ENCODE measurements at places on chromosomes 1 and 21.

GRCh38 chr1:61498342-61498741 lies 226.6 kb downstream of the TM2D1 start:
- DNase-seq, result no peak

DNA sequence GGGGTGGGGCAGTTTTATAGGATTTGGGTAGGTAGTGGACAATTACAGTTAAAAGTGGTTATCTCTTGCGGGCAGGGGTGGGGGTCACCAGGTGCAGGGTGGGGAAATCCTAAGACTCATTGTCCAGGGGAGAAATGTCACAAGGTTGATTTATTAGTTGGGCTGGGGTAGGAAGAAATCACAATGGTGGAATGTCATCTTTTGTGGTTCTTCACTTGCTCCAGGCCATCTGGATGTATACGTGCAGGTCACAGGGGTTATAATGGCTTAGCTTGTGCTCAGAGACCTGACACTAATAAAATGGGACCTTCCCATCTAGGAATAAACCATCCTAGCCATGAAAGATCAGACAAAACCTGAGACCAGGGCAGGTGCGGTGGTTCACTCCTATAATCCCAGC lies 11.5 kb downstream of the TEX46 start:
- DNase-seq, result no peak

DNA sequence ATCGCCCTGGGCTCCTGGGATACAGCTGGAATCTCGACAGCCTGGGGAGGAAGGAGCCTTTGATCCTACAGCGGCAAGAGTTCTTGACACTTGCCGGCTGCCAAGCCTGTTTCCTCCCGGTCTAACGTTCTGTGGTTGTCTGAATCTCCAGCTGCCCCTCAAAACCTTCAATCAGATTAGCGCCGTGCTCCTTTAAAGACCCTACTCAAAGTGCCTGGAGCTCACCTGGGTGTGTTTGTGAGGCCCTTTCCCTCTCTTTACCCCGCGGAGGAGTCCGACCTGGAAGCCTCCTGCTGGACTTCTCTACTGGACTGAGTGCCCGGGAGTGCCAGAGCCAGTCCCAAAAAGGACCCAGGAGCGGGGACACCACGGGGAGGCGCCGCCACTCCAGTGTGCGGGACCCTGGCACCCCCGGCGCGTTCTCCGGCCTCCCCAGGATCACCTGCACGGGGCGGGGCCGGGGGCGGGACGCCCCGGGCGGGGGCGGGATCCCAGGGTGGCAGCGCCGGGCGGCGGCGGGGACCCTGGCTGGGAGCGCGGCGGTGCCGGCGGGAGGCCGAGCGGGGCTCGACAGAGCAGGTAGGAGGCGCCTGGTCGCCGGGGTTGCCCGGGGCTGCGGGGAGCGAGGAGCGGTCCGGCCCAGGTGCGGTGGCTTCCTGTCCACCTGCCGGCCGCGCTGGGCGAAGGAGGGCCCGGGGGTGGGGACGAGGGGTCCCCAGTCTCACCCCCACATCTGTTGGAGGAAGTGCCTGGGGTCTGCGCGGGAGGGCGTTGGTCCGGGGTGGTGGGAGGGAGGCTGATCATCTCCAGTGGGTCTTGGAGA lies at the start of gene NCMAP:
Gene NCMAP, plus strand, starts transcription at position 497 of the 823 bp plus-strand sequence. CDS start 39,344 bp downstream, outside the sequence.
- DNase-seq, result no peak

DNA sequence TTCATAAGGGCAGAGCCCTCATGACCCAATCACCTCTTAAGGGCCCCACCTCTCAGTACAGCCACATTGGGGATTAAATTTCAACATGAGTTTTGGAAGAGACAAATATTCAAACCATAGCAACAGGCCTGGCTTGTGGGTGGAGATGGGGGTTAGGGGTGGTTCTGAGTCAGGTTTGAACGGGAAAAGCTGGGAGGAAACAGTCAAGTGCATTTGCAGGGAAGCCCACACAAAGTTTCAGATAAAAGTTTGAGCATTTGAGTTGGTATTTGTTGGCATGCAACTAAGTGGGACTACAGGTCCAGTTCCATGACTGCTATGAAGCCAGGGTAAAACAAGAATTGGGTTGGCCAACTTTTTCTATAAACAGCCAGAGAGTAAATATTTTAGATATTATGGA lies 21.0 kb upstream of the PADI2 start:
- no peak for DNase-seq

DNA sequence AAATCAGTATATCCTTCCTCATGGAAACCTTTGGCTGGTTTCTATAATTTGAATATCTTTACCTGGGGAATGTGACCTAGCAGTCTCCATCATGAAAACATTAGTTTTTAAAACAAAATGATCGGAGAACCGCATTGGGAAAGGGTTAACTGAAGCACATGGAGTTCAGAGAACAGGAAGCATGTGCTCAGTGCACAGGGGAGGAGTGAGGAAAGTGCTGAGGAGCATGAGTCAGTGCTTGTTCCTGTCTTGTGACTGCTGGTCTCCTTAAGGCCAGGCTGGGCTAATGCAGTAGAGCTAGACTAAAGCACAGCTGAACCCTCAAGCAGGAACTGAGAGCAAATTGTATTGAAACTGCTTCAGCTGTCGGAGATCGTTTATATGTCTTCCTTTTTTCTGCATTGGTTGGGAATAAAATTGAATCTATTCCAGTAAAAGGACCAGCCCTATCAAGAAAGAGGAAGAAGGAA lies 5.8 kb downstream of the IFI16 start:
- DNase-seq, result no peak
